ENCODE measurements at places on chromosomes 2 and 18. TPM values are rescaled to one million over a fixed set of nuclear protein-coding genes. Genes with fewer than 3 reads are reported as not detected.

DNA sequence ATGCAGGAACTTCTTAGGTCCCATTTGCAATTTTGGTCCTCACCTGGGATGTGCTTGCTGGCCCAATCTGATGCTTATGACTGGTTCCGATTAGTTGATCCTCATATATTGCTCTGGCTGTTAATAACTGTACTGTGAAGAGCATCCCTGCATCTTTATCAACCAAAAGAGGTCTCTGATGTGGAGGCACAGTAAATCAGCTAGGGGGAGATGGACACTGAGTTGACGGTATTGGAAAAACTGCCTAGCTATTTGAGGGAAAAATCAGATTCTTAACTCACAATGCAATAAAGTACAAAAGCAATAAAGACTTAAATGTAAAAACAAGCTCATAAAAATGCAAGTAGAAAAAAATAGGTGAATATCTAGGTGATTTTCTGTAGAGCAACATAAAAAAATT lies 188.0 kb upstream of the TCF4 start:
- no peak overlapping the region for H3K27ac ChIP-seq
- H3K36me3 ChIP-seq, result no peaks in the 10 kb centered on the region
- DNase-seq, result no peak
- H3K27me3 ChIP-seq, result peaks cover 19% of the 10 kb centered on the region

Gene TFCP2L1
- total RNA-seq, result 24.1 TPM

DNA sequence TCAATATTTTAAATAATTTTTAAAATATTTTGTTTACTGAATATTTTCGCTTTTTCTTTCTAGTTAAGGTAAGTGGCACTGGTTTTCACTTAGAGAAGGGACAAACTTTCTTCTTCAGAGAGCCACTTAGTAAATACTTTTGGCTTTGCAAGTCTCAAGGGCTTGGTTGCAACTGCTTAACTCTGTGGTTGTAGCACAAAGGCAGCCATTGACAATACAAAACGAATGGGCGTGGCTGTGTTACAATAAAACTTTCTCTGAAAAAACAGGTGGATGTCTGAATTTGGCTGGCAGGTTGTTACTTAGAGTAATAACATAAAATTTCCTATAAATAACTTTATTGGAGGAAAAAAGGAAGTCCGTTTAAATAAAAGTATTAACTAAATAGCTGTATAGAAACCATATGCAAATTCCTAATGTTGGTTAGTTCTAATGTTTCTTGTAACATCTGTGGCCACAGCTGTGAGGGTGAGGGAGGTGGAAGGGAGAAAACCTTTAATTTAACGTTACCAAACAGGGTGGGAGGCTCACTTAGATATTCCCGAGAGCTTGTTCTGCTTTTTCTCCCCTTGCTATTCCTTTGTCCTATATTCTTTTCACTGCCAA lies 62.4 kb upstream of the TNP1 start:
- H3K27ac ChIP-seq, result no peak overlapping the region
- H3K36me3 ChIP-seq, result no peaks in the 10 kb centered on the region
- no peaks in the 10 kb centered on the region for H3K27me3 ChIP-seq

GRCh38 chr2:102975996-102976975 lies 214.5 kb downstream of the TMEM182 start:
- no peak overlapping the region for H3K4me3 ChIP-seq
- H3K27me3 ChIP-seq, result no peaks in the 10 kb centered on the region
- H3K27ac ChIP-seq, result no peak overlapping the region
- no peak for DNase-seq
- no peaks in the 10 kb centered on the region for H3K4me1 ChIP-seq

GRCh38 chr2:209940936-209941335 lies 61.5 kb upstream of the RPE start:
- no peaks in the 10 kb centered on the region for H3K27me3 ChIP-seq
- no peak overlapping the region for H3K4me3 ChIP-seq
- H3K4me1 ChIP-seq, result no peaks in the 10 kb centered on the region
- no peaks in the 10 kb centered on the region for H3K36me3 ChIP-seq
